A673 (cell line): ENCODE measurements at places on chromosomes 2 and 18. TPM values are rescaled to one million over a fixed set of nuclear protein-coding genes. Genes with fewer than 3 reads are reported as not detected.
A peak's percentile ranks its signal among the peaks of the same experiment; 100 is the strongest.

DNA sequence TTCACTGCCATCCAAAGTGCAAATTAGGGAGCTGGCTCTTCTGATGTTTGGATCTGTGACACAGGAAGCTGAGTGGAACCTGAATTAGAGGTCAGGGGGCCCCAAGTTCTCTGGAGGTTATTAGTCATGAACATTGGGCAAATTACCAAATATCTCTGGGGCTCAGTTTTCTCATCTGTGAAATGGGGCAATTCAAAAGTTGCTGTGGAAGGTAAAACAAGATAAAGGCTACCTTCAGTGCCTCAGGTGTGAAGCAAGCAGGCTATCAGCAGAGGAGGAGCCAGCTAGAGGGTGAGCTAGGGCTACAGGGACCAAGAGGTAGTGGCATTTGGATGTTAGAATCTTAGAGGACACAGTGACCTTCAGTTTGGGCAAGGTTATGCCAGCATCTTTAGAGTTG, 89.4 kb upstream of the FAM136A start:
- H3K27me3 ChIP-seq, result no peaks in the 10 kb centered on the region
- H3K4me3 ChIP-seq, result no peak overlapping the region
- H3K4me1 ChIP-seq, result no peaks in the 10 kb centered on the region
- no peak for DNase-seq
- no peak overlapping the region for H3K27ac ChIP-seq
- H3K36me3 ChIP-seq, result no peaks in the 10 kb centered on the region

DNA sequence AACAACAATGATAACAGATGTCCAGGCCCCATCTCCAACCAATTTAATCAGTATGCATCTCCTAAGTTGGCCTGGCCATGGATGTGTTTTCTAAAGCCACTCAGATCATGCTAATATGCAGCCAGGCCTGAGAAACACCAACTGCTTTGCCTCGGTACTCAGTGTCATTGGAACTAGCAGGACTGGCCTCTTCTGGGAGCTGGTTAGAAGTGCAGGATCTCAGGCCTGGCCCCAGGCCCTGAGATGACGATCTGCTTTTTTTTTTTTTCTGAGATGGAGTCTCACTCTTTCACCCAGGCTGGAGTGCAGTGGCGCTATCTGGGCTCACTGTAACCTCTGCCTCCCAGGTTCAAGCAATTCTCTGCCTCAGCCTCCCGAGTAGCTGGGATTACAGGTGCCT, 69.1 kb downstream of the IRS1 start:
- H3K36me3 ChIP-seq, result no peaks in the 10 kb centered on the region
- H3K4me3 ChIP-seq, result no peak overlapping the region
- H3K27ac ChIP-seq, result no peak overlapping the region
- DNase-seq, result no peak
- H3K4me1 ChIP-seq, result peaks cover 14% of the 10 kb centered on the region

- no peak overlapping the region for H3K27ac ChIP-seq
- no peak for DNase-seq
- no peaks in the 10 kb centered on the region for H3K4me1 ChIP-seq
- no peaks in the 10 kb centered on the region for H3K36me3 ChIP-seq
Observed at GRCh38 chr2:217101972-217102371, 242.1 kb upstream of the TNP1 start.

GRCh38 chr2:30670453-30670852, 136.8 kb downstream of the CAPN13 start:
- H3K4me1 ChIP-seq, result no peaks in the 10 kb centered on the region
- peaks cover 4% of the 10 kb centered on the region for H3K27me3 ChIP-seq
- H3K27ac ChIP-seq, result no peak overlapping the region
- no peaks in the 10 kb centered on the region for H3K36me3 ChIP-seq

DNA sequence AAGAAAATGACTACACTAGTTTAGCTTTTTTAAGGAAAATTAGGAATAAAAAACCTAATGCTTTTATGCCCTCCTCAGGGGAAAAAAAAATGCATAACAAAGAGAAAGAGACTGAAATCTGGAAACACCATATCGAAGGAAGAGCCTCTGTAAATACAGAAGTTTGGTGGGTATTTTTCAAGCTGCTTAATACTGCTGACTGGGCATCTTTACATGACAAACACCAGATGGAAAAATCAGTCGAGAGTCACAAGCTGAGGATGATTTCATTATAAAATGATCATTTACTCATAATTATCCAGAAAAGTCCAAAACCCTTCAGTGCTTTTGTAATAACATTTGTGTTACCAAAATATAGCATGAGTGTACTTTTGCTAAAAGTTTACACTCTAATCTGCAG, 1600.7 kb upstream of the ACVR2A start:
- peaks cover 59% of the 10 kb centered on the region for H3K27me3 ChIP-seq
- no peaks in the 10 kb centered on the region for H3K4me1 ChIP-seq
- no peak overlapping the region for H3K27ac ChIP-seq
- no peaks in the 10 kb centered on the region for H3K36me3 ChIP-seq
- DNase-seq, result no peak

DNA sequence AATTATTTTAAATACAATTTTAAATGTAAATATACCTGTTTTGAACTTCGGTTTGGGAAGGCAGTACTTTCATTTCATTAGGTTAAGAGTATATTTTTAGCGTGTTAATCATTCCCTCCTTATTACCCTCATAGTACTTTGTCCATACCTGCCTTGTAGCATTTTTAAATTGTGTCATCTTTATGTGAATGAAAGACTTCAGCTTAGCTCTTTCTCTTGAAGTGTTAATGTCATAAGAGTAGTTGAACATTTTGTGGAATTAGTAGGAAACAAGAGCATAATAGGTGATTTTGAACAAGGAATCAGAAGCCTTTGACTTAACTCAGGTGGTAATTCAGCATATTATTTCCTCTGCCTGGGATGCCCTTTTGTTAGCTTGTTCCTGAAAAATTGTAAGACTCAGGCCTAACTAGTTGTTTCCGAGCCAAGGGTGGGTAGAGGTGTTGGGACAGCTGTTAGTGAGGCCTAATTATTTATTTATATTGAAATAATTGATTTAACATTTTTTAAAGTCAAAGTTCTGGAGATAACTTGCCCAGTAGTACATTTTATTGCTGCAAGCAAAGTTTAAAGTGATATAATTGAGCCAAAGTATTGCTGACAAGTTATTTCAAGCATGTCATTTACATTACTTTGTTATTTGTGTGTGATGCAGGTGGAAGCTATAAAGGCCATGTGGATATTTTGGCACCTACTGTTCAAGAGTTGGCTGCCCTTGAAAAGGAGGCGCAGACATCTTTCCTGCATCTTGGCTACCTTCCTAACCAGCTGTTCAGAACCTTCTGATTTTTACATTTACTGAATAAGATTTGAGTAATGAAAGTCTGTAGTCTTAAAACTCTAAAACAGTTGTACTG, 38.7 kb downstream of the DDX1 start:
- H3K4me1 ChIP-seq, result peaks cover 4% of the 10 kb centered on the region
- peaks cover 84% of the 10 kb centered on the region for H3K36me3 ChIP-seq
- no peak for DNase-seq
- H3K27me3 ChIP-seq, result no peaks in the 10 kb centered on the region
- H3K4me3 ChIP-seq, result no peak overlapping the region

DNA sequence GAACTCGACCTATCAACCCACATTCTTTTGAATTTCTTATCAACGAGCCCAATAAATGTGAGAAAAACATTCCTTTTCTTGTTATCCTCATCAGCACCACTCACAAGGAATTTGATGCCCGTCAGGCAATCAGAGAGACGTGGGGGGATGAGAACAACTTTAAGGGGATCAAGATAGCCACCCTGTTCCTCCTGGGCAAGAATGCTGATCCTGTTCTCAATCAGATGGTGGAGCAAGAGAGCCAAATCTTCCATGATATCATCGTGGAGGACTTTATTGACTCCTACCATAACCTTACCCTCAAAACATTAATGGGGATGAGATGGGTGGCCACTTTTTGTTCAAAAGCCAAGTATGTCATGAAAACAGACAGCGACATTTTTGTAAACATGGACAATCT, 378.2 kb downstream of the STK39 start:
- no peak for DNase-seq
- H3K27ac ChIP-seq, result no peak overlapping the region
- no peaks in the 10 kb centered on the region for H3K27me3 ChIP-seq
- H3K4me1 ChIP-seq, result no peaks in the 10 kb centered on the region
- H3K36me3 ChIP-seq, result no peaks in the 10 kb centered on the region

GRCh38 chr2:2012505-2012904, 268.2 kb upstream of the PXDN start:
- no peaks in the 10 kb centered on the region for H3K4me1 ChIP-seq
- H3K36me3 ChIP-seq, result no peaks in the 10 kb centered on the region
- DNase-seq, result no peak
- no peak overlapping the region for H3K4me3 ChIP-seq
- no peak overlapping the region for H3K27ac ChIP-seq

- no peaks in the 10 kb centered on the region for H3K36me3 ChIP-seq
- H3K4me1 ChIP-seq, result peaks cover 3% of the 10 kb centered on the region
- no peaks in the 10 kb centered on the region for H3K27me3 ChIP-seq
Observed at GRCh38 chr18:61551586-61551985, 218.4 kb downstream of the CDH20 start.

- DNase-seq, result peak; percentile 41
- no peak overlapping the region for H3K4me3 ChIP-seq
- H3K36me3 ChIP-seq, result no peaks in the 10 kb centered on the region
- H3K27me3 ChIP-seq, result no peaks in the 10 kb centered on the region
Observed at GRCh38 chr2:207123335-207123744, 42.4 kb downstream of the KLF7 start.

DNA sequence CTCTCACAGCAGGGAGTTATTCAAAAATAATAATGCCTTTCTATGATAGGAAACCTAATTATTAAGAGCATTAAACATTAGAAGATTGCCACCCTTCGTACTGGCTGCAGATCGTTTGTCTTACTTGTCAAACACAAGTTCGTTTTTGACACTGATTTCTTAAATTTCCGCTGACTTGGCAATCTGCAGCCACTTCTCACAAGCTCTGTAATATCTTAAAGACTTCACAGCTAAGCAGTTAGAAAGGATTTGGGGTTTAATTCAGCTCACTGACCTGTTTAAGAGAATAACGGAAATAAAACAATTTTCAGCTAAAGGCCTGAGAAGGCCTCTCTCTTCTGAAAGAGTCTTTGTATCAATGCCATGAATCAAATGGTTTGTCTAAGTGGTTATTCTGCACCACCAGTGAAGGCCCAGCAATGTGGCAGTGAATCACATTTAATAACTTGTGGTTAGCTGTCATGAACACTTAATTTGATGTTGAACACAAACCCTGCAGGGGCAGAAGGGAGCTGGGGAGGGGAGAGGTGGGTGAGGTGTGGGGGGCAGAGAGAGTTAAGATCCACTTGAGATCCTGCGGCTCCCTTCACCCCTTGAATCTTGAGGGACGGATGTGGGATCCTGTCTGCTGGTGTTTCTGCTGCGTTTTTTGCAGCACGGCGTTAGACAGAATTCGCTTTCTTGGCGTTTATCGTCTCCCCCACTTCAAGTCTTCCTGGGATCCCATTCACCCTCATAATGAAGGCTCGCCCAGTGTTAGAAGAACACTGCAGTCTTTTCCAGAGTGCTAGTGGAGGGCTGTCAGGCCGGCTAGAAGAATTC, 145.4 kb upstream of the SATB2 start:
- H3K27me3 ChIP-seq, result no peaks in the 10 kb centered on the region
- peak; percentile 80 for DNase-seq
- H3K36me3 ChIP-seq, result no peaks in the 10 kb centered on the region
- peaks cover 33% of the 10 kb centered on the region for H3K4me1 ChIP-seq

- no peak overlapping the region for H3K4me3 ChIP-seq
- no peaks in the 10 kb centered on the region for H3K27me3 ChIP-seq
- no peak for DNase-seq
- no peaks in the 10 kb centered on the region for H3K4me1 ChIP-seq
- no peak overlapping the region for H3K27ac ChIP-seq
- no peaks in the 10 kb centered on the region for H3K36me3 ChIP-seq
Observed at GRCh38 chr2:144659731-144660275, 139.9 kb upstream of the ZEB2 start.

GRCh38 chr2:179460181-179460929, 195.7 kb upstream of the SESTD1 start:
- no peaks in the 10 kb centered on the region for H3K27me3 ChIP-seq
- H3K4me1 ChIP-seq, result no peaks in the 10 kb centered on the region
- H3K4me3 ChIP-seq, result no peak overlapping the region
- no peaks in the 10 kb centered on the region for H3K36me3 ChIP-seq
- DNase-seq, result peak; percentile 2
- no peak overlapping the region for H3K27ac ChIP-seq

DNA sequence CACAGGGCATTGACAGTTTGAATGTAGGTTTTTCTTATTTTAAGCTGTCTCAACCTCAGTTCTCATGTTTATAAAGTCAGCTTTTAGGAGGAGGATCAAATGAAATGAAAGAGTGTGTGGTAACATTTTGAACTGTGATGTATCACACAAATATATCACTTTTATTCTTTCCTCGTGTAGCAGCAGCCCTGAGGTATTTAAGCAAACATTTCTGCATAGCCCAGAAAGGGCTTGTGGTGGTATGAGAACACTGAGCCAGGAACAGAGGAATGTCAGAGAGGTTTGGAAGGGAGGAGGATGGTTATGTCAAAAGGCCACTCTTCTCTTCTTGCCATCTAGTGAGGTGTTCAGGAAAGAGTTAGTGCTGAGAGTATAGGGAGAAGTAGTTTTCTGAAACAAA, 150.2 kb downstream of the PARD3B start:
- no peaks in the 10 kb centered on the region for H3K4me1 ChIP-seq
- DNase-seq, result no peak
- no peaks in the 10 kb centered on the region for H3K36me3 ChIP-seq

- no peaks in the 10 kb centered on the region for H3K27me3 ChIP-seq
- peak; percentile 85 for DNase-seq
- H3K4me3 ChIP-seq, result no peak overlapping the region
- H3K27ac ChIP-seq, result peak overlapping the region; percentile 35
- peaks cover 17% of the 10 kb centered on the region for H3K4me1 ChIP-seq
- H3K36me3 ChIP-seq, result no peaks in the 10 kb centered on the region
Observed at GRCh38 chr18:67980241-67980640, 463.7 kb upstream of the DSEL start.

DNA sequence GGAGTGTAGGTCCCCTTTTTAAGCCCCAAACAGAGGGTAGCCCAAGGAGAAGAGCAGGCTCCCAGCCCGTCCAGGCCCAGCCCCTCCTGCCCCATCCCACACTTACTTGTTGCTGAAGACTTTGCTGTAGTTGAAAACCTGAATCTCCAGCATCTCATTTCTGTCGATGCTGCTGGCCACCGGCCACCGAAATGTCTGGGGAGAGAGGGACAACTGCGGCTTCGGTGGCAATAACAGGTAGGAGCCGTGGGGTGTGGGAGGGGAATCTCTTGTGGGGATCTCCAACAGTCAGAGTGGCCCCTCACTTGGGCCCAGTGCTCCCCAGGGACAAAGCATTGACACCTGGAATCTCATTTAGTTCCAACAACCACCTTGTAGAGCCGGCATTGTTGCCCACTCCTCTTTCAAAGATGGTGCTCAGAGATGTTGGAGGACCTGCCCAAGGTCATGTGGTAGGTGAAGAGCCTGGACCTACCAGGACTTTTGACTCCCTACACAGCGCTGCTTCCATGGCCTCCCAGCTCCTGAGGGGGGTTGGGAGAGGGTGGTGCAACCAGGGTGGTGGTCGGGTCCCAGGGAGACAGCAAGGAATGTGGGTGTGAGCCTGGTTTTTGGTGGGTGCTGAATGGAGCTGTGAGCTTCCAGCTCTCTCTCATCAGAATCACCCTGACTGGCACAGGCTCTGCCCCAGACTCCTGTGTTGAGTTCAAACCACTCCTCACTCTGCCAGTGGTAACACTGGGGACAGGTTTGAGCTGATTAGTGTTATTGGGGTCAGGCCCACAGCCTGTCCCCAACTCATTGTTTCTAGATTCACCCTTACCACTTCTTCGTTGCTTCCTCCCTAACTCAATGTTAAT, 50.0 kb upstream of the OTOF start:
- no peak overlapping the region for H3K27ac ChIP-seq
- no peak for DNase-seq
- no peaks in the 10 kb centered on the region for H3K27me3 ChIP-seq

The NRBP1 gene
- 86.3 and 93.0 TPM in 2 replicates for total RNA-seq

The SLC23A3 gene
- total RNA-seq, result 1.9 and 2.2 TPM in 2 replicates

The ARL4C gene
- 3.0 and 3.5 TPM in 2 replicates for total RNA-seq

The RAD51AP2 gene
- 0.13 and 0.24 TPM in 2 replicates for total RNA-seq

The FNDC4 gene
- total RNA-seq, result 1.3 and 3.1 TPM in 2 replicates

The SERPINB12 gene
- total RNA-seq, result not detected in 2 replicates
